ENCODE measurements at places on chromosomes 1 and 21.

GRCh38 chr1:87113313-87113712 lies 198.9 kb downstream of the HS2ST1 start:
- DNase-seq, result no peak

- no peak for DNase-seq
Observed at GRCh38 chr1:93659822-93660503, 21.7 kb downstream of the BCAR3 start.

GRCh38 chr1:91761295-91761721 lies 124.6 kb downstream of the TGFBR3 start:
- no peak for DNase-seq

GRCh38 chr1:21175670-21176581 lies 771 bp downstream of the EIF4G3 start:
- DNase-seq, result peak; percentile 39

DNA sequence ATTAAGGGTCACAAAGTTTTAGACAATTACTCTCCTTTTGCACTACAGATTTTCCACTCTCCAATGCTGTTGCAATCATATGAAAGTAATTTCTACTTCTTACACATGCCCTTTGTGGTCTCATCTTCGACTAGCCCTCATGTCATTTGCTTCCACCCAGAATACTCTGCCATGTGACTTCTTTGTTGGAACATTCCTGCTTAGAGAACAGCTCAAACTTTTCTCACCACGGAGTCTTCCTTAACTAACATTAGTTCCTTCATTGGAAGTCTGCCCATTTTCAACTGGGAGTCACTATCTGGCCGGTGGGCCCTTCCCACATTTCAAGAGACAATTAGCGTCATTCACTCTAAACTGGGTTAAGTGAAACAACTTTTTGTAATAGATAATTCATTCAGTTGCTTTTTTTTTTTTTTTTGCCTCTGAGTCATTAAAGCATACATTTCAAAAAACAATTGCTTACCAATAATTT lies 142.6 kb upstream of the PALMD start:
- DNase-seq, result no peak

- DNase-seq, result no peak
Observed at GRCh38 chr1:81867235-81867634, 66.5 kb downstream of the ADGRL2 start.

GRCh38 chr1:31302709-31303441 lies 6.0 kb downstream of the ZCCHC17 start:
- DNase-seq, result peak; percentile 26

- no peak for DNase-seq
Observed at GRCh38 chr21:24781146-24781545, 826.1 kb downstream of the MRPL39 start.

- no peak for DNase-seq
Observed at GRCh38 chr1:89064632-89065031, 376 bp downstream of the GBP1 start.

DNA sequence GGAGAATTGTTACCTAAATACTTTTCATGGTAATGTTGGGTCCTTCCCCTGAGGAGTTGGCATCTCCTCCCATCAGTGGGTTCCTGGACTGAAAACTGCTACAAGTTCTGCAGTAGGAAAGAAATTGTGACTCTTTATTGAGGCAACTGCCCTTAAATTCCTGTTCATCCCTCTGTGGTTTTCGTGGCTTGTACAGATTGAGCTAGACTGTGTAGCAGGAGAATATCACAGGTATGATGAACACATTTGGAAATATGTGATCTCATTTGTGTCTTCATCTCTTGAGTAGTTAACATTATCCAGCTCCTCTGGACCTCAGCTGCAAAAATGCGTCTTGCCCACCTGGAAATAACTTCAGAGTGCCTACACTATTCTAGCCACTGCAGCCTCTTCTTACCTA lies 390.6 kb downstream of the PTPRC start:
- DNase-seq, result no peak

DNA sequence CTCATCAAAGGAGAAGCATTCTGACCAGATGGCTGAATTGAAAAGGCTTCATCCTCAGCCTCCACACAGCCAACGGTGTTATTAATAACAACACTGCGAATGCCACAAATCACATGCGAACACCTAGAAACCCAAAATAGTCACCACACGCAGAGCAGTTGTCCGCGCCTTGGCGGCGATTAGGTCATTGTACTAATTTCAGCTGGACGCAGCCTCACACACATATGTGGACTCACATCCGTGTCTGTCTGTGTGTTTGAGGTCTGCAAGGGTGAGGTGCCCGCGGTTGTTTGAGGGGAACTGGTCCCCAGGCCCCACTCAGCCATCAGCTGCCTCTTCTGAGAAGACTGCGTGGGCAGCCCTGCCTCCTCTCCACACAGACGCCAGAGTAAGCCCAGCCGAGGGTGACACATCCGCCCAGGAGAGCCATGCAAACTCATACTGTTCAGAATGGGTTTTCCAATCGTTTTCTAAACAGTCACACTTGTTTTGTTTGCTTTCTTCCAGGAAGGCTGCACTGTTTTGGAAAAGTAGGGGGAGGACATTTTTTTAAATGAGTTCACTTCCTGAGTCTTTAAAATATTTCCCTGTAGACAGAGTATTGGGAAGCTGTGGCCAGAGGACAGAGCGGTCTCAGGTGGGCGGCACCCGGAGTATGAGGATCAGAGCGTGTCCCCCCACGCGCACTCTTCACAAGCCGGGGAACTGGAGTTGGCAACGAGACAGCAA lies 53.4 kb downstream of the TOMM20 start:
- DNase-seq, result peak; percentile 98

DNA sequence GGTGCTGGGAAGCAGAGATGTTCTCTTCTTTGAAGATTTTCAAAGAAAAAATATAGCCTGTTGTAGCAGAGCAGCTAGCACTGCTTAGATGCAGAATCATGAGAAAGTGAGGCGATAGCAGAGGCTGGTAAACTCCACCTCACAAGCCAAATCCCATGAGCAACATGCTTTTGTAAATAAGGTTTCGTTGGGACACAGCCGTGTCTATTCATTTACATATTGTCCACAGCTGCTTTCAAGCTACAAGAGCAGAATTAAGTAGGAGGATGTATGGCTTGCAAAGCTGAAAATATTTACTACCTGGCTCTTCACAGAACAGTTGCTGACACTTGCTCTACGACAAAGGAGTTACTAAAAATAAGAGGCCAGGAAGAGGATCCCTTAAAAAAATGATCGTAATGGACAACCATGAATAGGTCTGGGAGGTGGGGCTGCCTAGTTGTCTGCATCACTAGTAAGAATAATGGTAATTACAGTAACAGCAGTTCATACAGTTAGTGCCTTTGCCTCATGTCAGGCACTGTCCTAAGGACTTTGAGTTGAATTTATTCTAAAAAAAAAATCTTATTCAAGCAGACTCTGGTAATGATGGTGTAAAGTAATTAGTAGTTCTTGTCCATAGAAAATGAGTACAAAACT lies 622.0 kb downstream of the KIF26B start:
- no peak for DNase-seq

- no peak for DNase-seq
Observed at GRCh38 chr1:116766616-116767469, 12.6 kb downstream of the CD2 start.

All from inflammatory macrophage (primary cell).